Activated CD4-positive, alpha-beta T cell treated with anti-CD3 and anti-CD28 coated beads, Interleukin-2, amount 10 ng/mL, durations not matched to agents 7 days and 5 days (primary cell): ENCODE measurements at places on chromosomes 6 and 20.

GRCh38 chr6:116278854-116279231 lies 887 bp downstream of the TSPYL1 start:
- DNase-seq: peak; percentile 22

GRCh38 chr6:21005816-21006570 lies 471.7 kb downstream of the CDKAL1 start:
- DNase-seq: no peak

DNA sequence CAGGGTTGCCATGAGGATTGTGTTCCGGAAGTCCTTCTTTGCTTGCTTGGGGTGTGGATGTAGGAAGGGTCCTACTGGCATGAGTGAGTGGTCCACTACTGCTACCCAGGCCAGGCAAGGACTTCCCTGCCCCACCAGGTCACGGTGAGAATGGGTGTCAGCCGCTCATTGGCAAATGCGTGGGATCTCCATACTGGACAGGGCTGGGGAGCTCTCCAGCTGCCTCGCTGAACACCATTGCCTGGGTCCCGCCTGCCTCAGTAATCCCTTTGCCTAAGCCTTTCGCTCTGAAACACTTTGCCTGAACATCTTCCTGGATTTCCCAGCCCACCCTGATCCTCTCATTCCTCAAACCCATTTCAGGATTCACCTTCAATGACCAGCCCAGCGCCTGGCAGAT lies 59.5 kb downstream of the CTCFL start:
- no peak for DNase-seq

GRCh38 chr6:154878871-154879491 lies 116.1 kb upstream of the TIAM2 start:
- DNase-seq: no peak

DNA sequence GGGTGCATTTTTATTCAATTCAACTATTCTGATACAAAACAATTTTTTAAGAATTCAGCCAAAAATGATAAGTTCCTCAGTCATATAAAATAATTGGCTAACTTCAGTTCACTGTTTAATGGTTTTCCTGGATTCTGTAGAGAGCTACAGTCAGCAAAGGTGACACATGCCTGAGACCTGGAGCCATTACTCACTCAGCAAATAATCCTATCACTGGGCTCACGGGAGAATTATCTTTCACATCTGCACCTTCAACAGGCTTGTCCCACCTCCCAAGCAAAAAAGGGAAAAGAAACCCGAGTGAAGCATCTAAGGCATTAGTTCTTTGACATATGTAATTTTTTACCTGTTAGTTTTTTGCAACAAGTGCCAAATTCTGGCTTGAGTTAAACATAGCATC lies 34.9 kb upstream of the FOXA2 start:
- no peak for DNase-seq

DNA sequence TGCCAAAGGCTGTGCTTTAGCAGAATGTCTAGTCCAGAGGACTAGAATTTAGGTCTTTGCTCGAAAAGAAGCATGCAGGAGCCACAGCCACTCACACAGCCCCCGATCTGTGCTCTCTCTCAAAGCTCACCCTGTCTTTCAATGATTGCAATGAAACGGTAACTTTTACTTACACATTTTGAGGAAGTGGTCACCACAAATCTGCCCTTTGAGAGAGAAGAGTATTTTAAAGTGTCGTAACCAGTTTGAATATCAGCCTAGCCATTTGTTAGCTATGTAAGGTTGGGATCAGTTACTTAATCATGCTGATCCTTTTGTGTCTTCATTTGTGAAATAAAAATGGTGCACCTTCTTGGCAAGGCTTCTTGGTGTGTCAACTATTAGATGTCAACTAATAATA lies 209.0 kb downstream of the TFAP2A start:
- no peak for DNase-seq

DNA sequence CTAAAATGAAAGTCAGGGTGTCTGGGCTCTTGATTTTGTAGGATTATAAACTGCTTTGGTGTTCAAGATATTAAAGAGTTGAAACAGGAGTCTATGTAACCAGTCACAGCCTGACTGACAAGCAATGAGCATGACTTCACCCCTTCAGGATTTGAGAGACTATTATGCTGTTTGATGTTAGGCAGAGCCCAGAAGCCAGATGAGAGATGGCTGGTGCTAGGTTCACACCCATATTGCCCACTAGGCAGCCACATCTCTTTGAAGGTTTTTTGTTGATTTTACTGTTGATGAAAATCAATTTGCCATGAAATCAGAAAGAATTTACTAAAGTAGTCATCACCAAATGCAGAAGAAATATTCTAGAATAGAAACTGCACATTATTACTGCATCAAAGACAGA lies 243.6 kb downstream of the KHDRBS2 start:
- no peak for DNase-seq

DNA sequence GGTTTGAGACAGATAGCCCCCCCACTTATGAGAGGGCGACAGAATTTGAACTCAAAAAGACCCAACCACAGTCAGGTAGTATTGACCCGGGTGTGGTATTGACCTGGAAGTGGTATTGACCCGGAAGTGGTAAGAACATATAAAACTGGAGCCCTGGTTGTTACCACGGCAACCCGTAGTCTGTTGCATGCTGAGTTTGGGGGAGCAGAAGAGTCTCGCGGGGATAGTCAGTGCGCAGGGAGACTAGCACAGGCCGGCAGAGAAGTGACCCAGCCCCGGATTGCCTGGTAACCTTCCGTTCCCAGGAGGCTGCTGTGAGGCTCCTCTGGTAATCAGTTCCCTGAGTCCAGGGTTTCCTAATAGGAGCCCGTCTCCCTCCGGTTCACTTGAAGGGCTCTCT lies 96.2 kb downstream of the SNX5 start:
- peak; percentile 12 for DNase-seq

- DNase-seq: no peak
These were observed 148.5 kb downstream of the RNGTT start for GRCh38 chr6:88814909-88815308.

DNA sequence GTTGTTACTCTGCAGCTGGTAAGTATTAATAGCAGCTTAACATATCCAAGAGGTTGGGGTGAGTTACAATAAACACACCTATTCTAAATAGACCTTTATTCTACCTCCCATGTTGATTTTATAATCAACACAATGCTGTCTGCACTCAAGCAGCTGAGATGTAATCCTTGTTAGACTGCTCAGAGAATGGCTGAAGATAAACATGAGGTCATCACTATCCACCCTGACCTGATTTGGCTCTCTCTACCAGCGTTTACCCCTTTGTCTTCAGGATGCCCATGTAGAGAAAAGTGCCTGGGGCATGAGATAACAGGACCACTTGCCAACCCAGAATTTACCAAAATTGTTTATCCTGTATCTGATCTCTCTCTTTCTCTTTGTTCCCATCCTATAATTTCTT lies 220.7 kb upstream of the DEFB112 start:
- DNase-seq: no peak

GRCh38 chr20:3237958-3238615 lies 903 bp downstream of the SLC4A11 start:
- no peak for DNase-seq

DNA sequence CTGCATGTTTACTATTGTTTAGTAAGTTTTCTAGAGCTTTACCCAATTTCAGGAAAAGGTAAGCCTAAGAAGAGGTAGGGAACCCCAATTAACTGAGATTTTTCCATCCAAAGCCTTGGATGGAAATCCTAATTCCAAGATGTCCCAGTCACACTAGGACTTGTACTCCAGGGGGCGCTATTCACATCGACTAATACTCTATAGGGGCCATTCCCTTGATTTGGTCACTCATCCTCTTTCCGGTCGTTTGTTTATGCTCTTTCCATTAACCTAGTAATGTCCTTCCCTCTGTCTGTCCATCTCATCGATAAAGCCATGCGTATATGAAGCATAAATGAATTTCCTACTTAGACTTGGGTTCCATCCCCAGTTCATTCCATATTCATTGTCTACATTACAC lies 80.8 kb upstream of the FUCA2 start:
- DNase-seq: no peak

- no peak for DNase-seq
These were observed 105.2 kb downstream of the UNC5CL start for GRCh38 chr6:40933864-40934263.

- DNase-seq: no peak
These were observed 188.4 kb downstream of the JARID2 start for GRCh38 chr6:15434263-15434662.

GRCh38 chr6:125194941-125195340 lies 41.4 kb downstream of the TPD52L1 start:
- no peak for DNase-seq

- DNase-seq: no peak
These were observed 337.8 kb downstream of the BTBD3 start for GRCh38 chr20:12255461-12255970.

DNA sequence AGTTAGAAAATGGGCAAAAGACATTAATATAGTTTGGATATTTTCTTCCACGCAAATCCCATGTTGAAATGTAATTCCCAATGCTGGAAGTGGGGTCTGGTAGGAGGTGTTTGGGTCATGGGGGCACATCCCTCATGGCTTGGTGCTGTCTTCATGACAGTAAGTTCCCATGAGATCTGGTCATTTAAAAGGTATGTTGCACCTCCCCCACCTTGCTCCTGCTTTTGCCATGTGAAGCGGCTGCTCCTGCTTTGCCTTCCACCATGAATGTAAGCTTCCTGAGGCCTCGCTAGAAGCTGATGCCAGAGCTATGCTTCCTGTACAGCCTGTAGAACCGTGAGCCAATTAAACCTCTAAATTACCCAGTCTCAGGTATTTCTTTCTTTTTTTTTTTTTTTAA lies 16.3 kb upstream of the TMEM14A start:
- no peak for DNase-seq

DNA sequence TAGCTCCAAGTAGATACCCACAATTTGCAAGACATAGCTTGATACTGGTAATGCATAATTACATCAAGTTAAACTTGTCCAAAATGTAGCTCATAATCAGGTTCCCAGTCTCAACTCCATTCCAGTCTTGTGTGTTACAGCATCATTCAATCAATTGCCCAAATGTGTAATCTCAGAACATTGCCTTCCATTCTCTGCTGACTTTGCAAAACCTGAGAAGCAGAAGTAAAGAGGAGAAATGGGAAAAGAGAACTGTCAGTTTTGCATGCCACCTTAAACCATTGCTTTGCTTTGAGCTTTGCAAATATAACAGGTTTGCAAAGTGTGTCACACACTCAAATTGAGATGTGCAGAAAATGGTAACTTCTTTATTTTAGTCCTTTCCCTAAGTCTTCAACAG lies 40.3 kb upstream of the CNKSR3 start:
- no peak for DNase-seq

DNA sequence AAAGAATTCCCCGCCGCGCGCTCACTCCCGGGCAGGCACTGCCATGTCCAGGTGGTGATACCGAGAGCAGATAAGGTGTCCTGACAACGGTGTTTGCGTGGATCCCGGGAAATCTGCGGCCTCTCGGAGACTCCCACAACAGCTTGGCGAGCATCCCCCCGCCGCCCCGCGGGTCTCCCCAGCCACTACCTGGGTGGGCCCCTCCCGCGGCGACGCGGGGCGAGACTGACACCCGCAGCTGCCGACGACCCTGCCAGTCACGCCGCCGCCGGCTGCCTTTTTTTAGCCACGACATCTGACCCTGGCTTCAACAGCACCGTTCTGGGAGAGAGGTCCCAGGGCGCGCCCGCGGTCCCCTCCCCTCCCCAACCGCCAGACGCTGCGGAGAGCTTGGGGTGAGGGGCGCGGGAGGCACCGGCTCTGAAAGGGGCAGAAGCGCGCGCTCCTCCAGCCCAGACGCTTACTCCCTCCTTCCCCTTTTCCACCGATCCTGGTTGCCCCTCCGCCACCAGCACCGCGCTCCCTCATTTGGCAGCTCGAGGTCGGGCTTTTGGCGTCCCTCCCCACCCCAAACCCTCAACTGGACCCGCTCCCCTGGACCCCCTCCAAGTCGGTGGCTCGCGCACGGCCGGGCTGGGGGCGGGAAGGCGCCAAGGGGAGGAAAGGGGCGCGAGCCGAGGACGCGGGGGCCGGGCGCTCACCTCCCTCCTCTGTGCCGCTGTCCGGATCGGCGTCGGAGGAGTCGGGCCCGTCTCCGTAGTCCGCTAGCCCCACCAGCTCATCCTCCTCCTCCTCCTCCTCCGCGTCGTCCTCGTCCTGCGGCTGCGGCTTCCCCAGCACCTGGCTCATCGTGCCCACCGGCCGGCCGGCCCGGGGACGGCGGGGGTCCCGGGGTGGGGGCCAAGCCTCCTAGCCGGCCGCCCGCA lies 665 bp downstream of the RRAGD start:
- DNase-seq: peak; percentile 19

DNA sequence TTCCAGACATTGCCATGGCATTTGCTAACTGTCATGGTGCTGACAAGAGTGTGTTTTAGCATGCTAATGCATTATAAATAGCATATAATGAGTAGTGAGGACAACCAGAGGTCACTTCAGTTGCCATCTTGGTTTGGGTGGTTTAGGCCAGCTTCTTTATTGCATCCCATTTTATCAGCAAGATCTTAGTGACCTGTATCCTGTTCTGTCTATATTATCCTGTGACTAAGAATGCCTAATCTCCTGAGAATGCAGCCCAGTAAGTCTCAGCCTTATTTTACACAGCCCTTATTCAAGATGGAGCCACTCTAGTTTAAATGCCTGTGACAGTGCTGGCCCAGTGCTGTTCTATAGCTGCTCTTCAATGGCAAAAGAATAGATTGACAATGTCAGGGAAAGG lies 781.0 kb upstream of the ADGRB3 start:
- DNase-seq: no peak

DNA sequence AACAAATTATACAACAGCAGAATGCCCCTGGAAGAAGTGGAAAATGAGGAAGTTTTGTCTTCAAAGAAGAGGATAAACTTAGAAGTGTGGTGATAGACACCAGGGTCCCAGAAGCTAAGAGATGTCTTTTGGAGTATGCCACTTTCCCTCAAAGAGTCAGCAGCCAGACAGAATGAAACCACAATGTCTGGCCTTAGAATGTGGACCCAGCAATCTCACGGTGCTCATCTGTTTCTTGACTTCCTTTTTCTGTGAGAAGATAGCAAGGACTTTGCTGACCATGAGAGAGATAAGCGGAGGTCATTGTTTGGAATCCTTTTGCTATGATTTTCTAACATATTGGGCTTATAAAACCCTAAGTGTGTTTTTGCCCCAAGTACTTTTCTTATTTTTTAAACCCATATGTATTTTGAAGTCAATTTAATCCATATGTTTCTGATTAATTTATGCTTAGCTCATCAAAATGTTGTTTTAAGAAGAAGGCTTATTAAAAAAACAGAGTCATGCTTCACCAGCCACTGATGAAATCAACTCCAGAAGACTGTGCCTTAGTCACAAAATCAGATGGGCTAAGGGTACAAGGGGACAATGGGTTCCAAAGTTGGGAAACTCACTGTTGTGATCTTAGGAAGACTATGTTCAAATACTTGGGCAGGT lies 451.2 kb upstream of the JAG1 start:
- DNase-seq: no peak

DNA sequence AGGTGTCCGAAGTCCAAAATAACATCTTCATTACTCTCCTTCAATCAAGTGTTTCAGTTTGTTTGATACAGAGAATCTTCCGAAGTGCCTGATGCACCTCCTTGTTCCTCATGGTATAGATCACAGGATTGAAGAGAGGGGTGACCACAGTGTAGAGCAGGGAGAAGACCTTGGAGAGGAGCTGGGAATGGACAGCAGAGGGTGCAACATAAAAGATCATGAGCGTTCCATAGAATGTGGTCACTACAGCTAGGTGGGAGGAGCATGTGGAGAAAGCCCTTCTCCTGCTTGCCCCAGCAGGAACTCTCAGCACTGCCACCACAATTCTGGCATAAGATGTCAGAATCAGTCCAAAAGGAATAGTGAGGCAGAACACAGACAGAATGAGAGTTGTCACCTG lies 11.9 kb downstream of the OR12D1 start:
- no peak for DNase-seq
